ENCODE measurements at places on chromosomes 6 and 20.

GRCh38 chr6:5610640-5611039, 349.3 kb downstream of the FARS2 start:
- DNase-seq: no peak

DNA sequence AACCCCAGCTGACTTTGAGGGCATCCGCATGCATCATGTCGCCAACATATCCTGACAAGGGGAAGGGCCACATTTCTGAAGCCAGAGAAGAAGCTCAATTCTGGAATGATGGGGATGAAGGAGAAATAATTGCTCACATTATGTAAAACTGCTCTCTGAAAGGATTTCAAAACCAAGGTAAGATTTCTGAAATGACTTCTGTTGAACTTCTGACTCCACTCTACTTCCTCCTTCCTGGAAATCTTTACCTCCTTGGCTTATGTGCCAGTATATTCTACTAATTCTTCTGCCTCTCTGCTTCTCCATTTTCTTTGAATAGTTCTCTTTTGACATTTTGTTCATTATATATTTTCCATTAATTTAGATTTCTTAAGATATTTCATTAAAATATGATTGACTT, 31.9 kb downstream of the HLA-DPB1 start:
- DNase-seq: no peak

DNA sequence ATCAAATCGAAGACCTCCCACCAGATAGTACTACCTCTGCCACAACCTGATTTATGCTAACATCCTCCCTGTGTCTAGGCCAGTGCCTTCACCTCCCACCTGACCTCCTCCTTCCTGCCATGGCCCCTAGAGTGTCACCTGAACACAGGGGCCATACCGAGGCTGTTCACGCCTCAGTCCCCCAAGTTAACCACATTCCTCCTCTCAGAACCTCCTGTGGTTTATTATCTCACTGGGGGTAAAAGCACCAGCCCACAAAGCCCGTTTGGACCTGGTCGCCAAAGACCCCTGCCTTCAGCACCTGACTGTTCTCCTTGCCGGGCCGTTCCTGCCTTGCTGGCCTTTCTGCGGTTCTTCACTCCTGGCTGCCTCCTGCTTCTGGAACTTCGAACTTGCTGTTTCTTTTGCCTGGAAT, 13.7 kb downstream of the MAS1 start:
- DNase-seq: no peak

DNA sequence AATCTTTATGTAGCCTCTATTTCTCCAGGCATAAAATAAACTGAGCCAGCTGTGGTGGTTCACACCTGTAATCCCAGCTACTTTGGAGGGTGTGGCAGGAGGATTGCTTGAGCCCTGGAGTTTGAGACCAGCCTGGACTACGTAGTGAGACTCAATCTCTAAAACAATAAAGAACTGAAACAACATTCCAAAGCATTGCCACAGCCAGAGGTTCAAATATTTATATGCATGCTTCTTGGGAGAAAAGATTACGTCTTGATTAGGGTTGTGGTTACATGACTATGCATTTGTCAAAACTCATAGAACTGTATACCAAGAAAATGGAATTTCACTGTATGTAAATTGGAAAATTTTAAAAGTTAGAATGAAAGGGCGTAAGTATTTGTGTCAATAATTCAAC, 27.7 kb upstream of the PAX1 start:
- no peak for DNase-seq

Data from activated effector memory CD4-positive, alpha-beta T cell treated with anti-CD3 and anti-CD28 coated beads, Interleukin-2, amount 50 U/mL, for 16 hours (primary cell).